ENCODE measurements at places on chromosomes 2 and 18.

DNA sequence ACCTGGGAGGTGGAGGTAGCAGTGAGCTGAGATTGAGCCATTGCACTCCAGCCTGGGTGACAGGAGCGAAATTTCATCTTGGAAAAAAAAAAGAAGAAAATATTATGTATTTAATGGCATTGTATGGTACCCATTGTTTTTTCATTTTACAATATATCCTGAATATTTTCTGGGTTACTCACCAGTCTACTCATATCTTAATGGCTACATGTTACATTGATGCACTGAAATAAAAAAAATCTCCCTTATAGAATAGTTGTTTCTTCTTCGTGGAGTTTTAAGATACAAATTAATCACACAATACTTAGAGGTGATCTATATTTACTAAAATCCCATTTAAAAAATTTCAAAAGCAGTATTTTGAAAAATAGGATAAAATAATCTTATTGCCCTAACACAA is 66.3 kb upstream of the XPO1 start:
- DNase-seq: no peak

DNA sequence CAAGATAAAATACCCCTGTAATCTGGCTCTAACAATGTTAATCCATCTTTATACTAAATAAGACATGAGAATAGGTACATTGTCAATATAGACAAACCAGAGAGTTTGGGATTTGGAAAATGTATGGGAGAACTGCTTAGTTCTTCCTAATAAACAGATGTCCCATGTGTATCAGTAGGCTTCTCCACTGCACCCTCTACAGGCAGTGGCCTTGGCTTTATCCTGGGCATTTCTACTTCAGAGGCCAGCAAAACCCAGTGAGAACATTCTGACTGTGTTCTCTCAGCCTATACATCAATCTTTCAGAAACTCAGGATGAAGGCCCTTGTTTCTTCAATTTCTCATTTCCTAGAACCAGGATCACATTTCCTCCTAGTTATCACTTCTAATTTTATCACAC is 1167.5 kb upstream of the ACVR2A start:
- DNase-seq: no peak

DNA sequence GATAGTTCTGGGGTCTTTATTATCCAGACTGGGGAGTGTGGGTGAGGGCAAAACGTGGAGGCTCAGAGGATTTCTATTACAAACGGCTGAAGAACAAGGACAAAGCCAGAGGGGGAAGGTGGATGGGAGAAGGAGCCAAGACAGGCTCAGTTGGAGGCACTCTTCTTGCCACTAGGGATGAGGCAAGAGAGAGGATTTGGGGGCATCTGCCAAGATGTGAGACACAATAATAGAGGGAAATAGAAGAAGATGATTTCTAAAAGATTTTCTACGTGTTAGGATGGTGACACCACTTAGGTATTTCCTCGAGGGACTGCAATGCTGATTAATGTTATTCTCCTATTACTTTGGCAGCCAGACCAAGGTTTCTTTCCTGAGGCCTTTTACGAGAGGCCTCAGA is 71.8 kb downstream of the APOB start:
- no peak for DNase-seq

- DNase-seq: no peak
Observed at GRCh38 chr2:238423561-238424312, 3.0 kb upstream of the ASB1 start.

DNA sequence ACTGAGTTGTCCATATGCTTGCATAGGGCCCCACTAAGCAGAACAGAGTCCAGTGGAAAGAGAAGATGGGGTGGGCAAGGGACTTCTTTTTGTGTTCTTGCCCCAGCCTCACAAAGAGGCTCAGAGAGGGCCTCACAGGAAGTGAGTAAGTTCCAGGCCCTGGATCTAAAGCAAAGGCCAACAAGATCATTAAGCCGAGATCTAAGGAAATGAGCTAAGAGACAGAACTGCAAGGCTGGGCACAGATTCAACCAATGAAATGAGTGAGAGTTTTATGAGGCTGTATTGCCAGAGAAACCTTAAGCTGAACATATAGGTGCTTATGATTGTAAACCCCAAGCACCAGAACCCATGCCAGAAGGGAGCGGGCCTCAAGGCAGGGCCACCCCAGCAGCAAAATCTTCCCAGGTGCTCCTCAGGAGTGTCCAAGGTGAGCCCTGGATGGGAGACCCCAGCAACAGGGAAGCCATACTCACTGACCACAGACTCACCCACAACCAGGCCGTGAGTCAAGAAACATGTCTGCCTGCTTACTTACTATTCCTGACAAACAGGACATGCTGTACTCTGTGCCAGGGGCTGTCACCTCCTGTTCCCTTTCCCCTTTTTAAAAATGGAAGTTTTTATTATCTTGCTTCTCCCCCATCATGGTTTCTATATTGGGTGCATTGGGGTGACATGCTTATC is 40.2 kb downstream of the SLC14A1 start:
- DNase-seq: no peak

DNA sequence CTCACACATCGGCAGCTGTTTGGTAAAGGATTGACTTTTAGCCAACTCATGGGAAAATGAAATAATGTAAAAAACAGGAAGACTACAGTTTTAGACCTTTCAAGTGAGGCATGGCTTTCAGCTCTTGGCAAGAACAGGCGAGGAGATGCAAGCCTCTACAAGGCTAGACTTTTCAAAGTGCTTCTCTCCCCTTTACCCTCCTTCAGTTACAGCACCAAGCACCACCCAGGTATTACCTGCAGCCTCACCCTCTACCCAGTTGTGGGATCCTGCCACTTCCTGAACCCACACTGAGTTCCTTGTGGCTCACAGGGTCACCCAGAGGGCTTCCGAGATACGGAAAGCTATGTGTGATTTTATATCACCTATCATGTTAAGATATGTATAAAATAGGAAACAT is 14.7 kb downstream of the UGT1A10 start:
- DNase-seq: no peak

DNA sequence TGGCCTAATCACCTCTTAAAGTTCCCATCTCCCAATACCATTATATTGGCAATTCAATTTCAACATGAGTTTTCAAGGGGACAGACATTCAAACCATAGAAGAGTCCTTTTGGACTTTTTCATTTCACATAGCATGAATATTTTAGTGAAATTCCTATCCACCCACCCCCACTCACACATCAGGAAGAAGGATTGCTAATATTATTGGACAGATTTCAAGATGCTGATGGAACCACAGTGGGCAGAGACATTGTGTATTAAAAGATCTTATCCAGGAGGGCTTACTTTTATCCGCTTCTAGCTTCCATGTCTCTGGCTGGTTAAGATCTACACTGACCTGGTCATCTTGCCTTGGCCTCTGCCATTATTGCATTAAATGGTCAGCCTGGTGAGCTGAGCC is 297.4 kb upstream of the ACVR2A start:
- no peak for DNase-seq

- DNase-seq: no peak
Observed at GRCh38 chr2:160429248-160430000, 64.2 kb downstream of the RBMS1 start.

GRCh38 chr18:6434481-6434880 is 19.8 kb upstream of the L3MBTL4 start:
- DNase-seq: no peak

DNA sequence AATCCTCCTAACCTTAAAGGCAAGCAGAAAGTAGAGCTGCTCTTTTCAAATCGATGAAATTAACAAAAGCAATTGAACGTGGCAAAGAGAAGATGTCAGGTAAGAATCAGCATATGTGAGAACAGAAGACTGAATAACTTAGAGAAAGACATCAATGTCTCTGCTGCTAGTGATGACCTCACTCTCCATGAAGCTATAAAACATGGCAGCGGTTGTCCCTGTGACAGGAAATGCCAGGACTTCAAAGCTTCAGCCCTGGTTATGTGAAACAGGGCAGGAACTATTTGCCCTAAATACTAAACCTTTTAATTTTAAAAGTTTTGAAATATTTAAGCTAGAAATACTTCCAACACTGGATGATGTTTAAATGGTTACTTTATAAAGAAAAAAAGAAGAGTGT is 383.7 kb downstream of the XIRP2 start:
- no peak for DNase-seq

DNA sequence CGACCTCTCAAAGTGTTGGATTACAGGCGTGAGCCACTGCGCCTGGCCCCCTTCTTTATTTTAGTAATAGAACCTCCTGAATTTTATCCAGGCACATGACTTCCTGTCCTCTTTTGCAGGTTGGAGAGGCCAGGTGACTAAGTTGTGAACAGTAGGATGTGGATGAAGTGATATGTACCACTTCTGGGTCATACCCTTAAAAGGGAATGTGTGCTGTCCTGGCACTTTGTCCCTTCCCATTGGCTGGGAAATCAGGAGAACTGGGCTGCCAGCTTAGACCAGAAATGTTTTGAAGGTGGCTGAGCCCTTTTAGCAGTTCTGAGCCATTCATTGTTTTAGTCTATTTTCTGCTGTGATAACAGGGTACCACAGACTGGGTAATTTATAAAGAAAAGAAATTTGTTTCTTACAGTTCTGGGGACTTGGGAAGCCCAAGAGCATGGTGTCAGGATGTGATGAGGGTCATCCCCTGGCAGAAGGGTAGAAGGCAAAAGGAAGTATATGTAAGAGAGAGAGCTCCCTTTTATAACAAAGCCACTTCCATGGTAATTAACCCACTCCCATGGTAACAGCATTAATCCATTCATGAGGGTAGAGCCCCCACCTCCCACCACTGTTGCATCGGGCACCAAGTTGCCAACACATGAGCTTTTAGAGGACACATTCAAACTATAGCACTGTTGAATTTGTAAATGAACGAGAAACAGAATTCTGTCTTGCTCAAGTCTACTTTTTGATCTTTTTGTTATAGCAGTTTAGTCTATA is 79.1 kb downstream of the TTC27 start:
- no peak for DNase-seq

DNA sequence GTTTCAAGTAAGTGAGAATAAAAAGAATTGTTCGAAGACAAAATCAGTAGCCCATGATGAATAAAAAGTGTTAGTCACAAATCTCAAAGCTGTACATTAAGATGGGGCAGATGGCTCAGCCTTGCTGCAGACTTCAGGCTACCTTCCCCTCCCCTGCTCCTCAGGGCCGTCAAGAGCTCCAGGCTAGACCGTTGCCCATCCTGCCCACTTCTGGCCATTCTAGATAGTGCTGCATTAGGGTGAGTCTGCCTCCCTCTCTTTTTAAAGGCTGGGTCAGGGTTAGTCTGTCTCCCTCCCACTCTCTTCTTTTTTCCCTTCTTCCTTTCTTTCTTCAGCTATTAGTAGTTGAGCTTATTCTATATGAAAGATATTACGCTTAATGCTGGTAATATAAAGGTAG is 86.0 kb downstream of the MAPRE2 start:
- no peak for DNase-seq

DNA sequence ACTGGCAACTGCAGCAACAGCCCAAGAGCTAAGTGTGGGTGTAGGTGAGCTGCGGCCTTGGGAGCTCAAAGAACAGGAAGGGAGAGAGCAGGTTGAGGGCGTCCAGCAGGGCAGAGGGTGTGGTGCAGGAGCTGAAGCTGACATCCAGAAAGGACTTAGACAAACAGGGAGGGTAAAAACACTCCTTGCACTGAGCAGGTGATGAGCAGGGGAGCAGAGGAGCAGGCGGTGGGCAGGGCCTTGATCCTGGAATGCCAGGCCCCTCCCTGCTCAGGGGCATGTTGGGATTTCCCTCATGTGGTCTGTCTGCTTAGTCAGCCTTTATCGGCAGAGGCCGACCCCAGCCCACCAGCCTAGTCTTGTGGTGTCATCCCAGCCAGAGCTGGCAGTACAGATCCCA is 63.6 kb downstream of the VSNL1 start:
- no peak for DNase-seq

DNA sequence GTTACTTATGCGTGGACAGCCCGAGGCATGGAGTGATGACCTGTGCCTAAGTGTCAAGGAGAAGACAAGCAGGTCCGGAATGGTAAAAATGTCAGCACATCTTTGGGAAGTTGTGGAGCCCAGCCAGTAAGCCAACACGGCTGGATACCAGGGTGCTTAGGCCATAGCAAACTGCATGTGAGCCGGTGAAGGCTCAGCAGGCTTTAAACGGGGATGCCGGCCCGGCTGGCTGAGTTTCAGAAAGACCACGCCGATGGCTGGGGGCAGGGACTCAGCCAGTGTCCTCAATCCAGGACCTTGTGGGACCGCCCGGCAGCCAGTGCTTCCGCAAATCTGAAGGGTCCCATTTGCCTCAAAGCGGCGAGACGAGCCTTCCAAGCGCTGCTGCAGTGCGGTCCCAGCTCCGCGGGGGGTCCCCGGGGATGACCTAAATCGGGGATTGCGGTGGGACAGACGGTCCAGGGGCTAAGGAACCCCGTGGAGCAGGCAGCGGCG is 946 bp upstream of the AGAP1 start:
- no peak for DNase-seq

- DNase-seq: no peak
Observed at GRCh38 chr2:234116010-234116409, 65.5 kb downstream of the SPP2 start.

Data from activated CD4-positive, CD25-positive, alpha-beta regulatory T cell treated with anti-CD3 and anti-CD28 coated beads, Interleukin-2, amount 50 U/mL, for 72 hours (primary cell).